ENCODE measurements at places on chromosomes 5 and 9.

DNA sequence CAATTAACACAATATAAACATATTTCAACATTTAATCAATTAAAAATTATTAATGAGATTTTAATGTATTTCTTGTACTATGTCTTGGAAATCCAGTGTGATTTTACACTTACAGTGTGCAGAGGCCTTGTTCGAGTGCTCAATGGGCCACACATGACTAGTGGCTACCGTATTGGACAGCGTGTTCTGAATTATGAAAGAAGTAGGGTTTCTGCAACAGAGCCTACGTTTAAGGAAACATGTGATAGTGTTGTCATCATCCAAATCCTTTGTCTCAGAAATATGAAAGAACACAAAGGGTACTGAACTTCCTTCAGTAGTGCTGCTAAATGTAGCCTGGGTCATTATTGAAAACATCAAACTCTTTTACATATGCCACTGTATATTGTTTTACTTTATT, 29.5 kb downstream of the NPR3 start:
- DNase-seq, result no peak

DNA sequence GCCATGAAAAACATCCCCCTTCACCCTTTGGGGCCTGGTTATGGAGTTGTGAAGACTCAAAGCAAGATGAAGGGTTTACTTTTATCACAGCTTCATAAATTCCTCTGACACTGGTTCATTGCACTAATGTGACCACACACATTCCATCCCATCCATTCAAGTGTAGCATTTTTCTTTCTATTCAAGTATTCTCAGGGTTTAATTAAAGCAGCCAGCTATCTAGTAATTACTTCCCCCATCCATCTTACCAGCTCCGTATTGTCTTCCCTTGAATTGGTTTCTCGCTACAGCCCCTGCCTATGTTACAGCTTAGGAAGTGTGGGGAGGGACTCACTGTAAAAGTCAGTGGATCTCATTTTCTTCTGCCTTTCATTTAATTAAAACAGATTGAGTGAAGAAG, 387.0 kb upstream of the RFX3 start:
- DNase-seq, result no peak

- DNase-seq, result no peak
These were observed 27.9 kb upstream of the SLC6A3 start for GRCh38 chr5:1472964-1473628.

GRCh38 chr5:68562308-68562707, 346.8 kb downstream of the PIK3R1 start:
- DNase-seq, result no peak

GRCh38 chr5:81290146-81290545, 11.2 kb upstream of the ZCCHC9 start:
- DNase-seq, result no peak

GRCh38 chr5:135395866-135396265, 3.2 kb downstream of the MACROH2A1 start:
- no peak for DNase-seq

DNA sequence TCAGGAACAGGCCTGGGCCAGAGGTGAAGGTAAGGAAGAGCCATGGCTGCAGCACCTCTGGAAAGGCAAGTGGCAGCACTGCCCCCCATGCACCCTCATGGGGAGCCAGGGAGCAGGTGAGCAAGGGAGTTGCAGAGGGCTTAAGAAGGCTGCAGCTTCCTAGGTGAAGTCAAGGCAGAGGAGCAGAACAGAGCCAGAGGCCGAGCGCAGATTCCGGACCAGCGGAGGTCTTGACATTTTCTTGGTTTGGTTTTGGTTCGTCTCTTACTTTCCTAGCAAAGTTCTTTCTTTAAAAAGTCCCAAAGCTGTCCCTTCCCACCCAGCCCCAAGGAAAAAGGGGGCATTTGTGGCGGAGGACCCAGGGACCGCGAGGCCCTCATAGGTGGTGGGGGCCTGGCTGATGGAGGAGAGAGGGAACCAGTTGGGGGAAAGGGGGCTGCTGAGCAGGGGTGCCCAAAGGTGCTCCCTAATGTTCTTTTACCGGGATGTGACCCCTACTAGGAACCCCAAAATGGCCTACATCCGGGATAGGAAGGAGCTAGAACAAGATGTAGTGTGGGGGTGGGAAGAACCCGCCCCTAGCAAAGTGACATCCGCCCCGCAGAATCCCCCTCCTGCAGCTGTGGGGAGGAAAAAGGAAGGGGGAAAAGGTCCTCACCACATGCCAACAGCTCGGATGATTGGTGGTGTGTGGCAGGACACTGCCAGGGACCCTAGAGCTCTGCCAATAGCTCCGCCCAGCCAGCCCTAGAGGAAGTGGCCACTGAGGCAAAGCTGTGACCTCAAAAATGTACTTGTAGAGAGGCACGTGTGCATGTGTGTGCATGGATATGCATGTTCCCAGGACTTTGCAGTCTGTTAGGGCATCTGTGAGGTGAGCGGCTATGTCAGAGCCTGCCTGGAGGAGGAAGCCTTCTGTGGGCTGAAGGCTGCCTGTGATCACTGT, 914 bp upstream of the CD72 start:
- DNase-seq, result no peak

DNA sequence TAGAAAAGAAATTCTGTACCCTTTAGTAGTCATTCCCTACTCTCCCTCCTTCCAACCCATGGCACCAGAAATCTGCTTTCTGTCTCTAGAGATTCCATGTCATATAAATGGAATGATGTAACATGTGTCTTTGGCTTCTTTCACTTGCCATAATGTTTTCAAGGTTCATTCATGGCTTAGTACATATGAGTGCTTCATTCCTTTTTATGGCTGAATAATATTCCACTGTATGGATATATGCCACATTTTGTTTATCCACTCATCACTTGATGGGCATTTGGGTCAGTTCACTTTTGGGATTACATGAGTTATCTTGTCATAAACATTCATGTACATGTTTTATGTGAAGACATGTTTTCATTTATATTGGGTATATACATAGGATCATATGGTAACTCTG, 19.4 kb downstream of the POLR3G start:
- DNase-seq, result no peak

DNA sequence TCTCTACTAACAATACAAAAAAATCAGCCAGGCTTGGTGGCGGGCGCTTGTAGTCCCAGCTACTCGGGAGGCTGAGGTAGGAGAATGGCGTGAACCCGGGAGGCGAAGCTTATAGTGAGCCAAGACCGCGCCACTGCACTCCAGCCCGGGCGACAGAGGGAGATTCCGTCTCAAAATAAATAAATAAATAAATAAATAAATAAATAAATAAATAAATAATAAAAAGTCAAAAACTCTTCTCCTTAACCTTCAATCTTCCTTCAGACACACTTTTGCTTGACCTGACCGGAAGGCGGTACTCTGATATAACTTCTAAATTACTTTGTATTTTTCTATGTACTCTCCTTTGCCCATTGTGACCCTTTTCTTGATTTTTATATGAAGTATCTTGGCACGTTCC, 302.1 kb downstream of the SLF1 start:
- DNase-seq, result no peak

- no peak for DNase-seq
These were observed 89.0 kb downstream of the ANKH start for GRCh38 chr5:14782591-14782990.

- DNase-seq, result no peak
These were observed 32.0 kb downstream of the CPEB4 start for GRCh38 chr5:173920024-173920753.

Measured in osteocyte (in vitro differentiated cells).